PC-3 (cell line): ENCODE measurements at places on chromosomes 7 and 10. TPM values are rescaled to one million over a fixed set of nuclear protein-coding genes. Genes with fewer than 3 reads are reported as not detected.

The C10orf62 gene
- total RNA-seq, result not detected in 2 replicates

GRCh38 chr7:37756797-37757551 is 73.4 kb downstream of the GPR141 start:
- no peak for DNase-seq

DNA sequence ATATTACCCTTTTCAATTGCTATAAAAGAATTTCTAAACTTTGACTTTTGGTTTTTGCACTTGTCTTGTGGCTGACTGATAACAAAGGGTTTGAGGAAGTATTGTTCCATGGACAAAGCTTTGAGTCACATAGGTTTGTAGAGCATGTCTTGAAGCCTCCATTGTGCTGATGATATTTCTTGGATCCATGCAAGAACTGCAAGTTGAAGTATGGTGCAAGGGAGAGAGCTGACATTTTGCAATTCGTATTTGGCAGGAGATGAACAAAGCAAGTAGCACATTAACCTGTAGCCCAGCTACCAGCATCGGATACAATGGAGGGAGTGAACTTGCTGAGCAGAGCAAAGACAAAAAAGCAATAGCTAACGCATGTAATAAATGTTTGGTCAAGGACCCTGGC is 23.4 kb downstream of the MGAM2 start:
- no peak for DNase-seq

DNA sequence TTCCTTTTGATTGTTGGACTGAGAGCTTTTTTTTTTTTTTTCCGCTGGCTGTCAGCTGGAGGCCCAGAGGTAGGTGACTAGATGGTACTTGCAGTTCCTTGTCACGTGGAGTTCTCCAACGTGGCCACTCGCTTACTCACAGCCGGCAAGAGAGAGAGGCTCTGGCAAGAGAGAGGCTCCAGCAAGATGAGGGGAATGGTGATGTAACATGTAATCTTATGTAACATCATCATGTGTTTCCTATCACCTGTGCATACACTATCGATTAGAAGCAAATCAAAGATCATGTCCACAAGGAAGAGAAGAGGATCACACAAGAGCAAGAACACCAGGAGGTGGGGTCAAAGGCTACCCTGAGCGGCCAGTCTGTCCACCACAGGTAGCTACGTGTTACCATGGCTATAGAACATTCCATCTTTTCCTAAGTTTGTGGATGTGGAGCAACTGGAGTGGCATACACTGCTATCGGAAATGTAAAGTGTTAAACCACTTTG is 4.0 kb upstream of the BORCS7 start:
- no peak for DNase-seq

GRCh38 chr7:104883248-104883717 is 130.7 kb upstream of the KMT2E start:
- no peak for DNase-seq
